ENCODE measurements at places on chromosomes 6 and 20.

GRCh38 chr20:49519212-49519712 is 36.8 kb upstream of the KCNB1 start:
- no peak for DNase-seq

GRCh38 chr20:36308986-36309385 is 2.8 kb downstream of the DLGAP4 start:
- no peak for DNase-seq

DNA sequence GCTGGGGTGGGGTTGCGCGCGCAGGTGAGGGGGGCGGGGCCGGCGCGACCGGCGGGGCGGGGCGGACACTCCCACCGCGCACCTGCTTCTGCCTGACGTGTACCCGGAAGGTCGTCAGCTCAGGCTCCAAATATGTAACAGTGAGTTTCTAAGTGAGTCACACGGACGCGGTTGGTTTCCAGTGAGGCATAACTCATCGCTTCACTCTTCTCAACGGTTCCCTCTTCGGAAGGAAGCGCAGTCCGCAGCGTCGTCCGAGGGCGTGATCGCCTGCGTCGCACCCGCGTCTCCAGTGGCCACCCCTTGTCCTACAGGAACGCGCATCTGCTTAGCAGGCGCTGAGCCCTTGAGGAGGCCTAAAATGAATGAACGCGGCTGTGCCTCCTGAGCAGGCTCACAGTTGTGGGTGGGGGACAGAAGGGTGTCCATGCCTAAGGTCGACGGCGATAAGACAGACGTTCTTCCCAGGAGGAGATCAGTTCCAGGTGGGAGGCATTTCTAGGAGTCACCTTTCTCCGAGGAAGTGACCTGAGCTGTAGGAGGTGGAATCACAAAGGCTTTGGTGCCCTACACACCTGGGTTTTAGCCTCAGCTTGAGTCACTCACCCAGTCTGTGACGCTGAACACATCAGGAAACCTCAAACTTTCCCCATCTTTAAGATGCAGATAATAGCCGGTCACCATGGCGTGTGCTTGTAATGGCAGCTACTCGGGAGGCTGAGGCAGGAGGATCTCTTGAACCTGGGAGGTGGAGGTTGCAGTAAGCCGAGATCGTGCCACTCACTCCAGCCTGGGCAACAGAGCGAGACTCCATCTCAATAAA is 50.9 kb upstream of the EZR start:
- peak; percentile 64 for DNase-seq

- DNase-seq: no peak
Observed at GRCh38 chr6:159939591-159940016, 29.3 kb upstream of the IGF2R start.

DNA sequence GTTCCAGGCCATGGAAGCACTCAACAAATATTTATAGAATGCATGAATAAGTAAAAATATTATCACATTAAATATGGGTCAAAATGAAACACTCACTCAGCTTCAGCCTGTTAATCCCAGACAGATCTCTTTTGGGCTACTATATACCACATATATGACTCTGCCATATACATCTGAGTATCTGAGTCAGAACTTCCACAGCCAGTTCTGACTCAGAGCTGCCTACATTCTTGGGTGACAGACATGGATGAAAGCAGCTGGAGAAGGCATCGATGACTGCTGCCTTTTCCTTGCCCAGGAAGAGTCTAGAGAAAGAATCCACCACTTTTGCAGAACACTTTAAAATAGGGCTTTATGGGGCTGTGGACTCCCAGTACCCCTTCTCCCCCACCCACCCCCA is 11.5 kb upstream of the PDYN start:
- DNase-seq: no peak

GRCh38 chr6:37068356-37069270 is 63.2 kb downstream of the FGD2 start:
- no peak for DNase-seq

DNA sequence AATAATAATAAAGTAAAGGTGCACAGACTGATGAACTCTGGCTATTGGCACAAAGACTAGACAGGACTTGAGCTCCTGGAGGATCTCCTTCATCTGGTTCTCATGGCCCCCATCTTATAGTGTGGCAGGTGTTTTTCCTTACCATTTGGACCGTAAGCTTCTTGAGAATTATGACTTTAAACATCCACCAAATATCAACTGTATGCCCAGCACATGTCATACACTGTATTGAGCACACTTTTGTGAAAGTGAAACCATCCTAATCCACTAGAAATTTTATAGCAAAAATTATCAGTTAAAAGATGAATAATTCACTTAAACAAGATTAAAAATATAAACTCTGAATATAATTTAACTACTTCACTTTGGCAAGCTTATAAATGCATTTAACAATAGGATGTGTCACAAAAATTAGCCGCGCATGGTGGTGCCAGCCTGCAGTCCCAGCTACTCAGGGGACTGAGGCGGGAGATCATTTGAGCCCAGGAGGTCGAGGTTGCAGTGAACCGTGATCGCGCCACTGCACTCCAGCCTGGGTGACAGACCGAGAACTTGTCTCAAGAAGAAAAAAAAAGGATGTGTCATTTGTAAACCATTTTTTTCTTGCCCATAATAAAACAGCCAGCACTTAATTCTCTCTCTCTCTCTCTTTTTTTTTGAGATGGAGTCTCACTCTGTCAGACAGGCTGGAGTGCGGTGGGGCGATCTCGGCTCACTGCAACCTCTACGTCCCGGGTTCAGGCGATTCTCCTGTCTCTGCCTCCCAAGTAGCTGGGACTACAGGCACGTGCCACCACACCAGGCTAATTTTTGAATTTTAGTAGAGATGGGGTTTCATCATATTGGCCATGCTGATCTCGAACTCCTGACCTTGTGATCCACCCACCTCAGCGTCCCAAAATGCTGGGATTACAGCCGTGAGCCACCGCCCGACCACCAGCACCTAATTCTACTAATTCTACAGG is 9.1 kb downstream of the HIVEP2 start:
- DNase-seq: no peak

Measured in GM04504 (cell line).